ENCODE measurements at places on chromosomes 5 and 9. TPM values are rescaled to one million over a fixed set of nuclear protein-coding genes. Genes with fewer than 3 reads are reported as not detected.

DNA sequence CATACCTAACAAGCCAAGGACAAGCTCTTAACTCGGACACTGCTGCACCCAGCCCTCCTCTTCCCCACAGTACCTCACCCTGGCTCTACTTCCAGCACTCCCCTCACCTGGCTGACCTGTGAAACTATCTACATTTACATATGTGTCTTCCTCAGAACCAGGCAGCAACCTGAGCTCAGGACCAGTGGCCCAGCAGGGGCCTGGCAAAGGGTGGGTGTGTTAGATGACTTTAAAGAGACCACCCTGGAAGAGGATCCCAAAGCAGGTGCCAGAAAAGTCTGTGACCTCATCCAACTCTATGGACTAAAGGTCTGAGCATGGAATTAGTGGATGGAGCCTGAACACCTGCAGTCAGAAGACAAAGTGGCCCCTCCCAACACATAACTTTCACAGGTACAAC lies 400.9 kb downstream of the SPOCK1 start:
- no peaks in the 10 kb centered on the region for H3K27me3 ChIP-seq
- no peak overlapping the region for H3K4me3 ChIP-seq
- H3K36me3 ChIP-seq = no peaks in the 10 kb centered on the region
- no peak overlapping the region for H3K27ac ChIP-seq
- no peaks in the 10 kb centered on the region for H3K4me1 ChIP-seq

GRCh38 chr9:129033216-129033615 lies 3.2 kb upstream of the MIGA2 start:
- peaks cover 17% of the 10 kb centered on the region for H3K4me1 ChIP-seq
- H3K4me3 ChIP-seq = no peak overlapping the region
- no peaks in the 10 kb centered on the region for H3K27me3 ChIP-seq
- no peak for DNase-seq

DNA sequence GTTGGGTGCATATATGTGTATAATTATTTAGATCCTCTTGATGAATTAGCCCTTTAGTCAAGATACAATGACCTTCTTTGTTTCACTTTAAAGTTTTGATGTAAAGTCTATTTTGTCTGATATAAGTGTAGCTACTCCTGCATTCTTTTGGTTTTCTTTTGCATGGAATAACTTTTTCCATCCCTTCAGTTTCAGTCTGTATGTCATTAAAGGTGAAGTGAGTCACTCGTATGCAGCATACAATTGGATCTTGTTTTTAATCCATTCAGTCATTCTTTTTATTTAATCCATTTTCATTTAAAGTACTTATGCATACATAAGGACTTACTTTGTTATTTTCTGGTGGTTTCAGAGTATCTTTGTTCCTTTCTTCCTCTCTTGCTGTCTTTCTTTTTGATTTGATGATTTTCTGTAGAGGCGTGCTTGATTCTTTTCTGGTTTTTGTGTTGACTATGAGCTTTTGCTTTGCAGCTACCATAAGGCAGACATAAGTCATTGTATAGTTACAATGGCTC lies 36.3 kb upstream of the FAM120A start:
- no peaks in the 10 kb centered on the region for H3K36me3 ChIP-seq
- H3K27ac ChIP-seq = no peak overlapping the region
- no peak overlapping the region for H3K4me3 ChIP-seq
- DNase-seq = no peak
- no peaks in the 10 kb centered on the region for H3K4me1 ChIP-seq
- no peaks in the 10 kb centered on the region for H3K27me3 ChIP-seq

DNA sequence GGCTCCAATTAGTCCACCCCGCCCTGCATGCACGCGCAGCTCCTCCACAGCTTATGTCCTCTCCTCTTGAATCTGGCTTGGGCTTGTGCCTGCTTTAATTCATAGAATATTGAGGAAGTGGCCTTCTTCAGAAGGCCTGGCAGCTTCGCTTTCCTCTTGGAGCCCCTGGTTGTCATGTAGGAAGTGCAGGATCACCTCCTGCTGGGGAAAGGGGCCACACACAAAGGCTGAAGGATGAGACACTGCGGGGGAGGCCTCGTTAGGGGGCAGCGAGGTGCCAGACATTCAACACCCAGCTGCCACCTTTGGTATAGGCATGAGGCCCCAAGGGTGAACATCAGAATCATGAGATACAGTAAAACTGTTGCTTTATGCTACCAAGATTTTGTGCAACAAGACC lies 2.7 kb upstream of the CNOT6 start:
- H3K36me3 ChIP-seq = peaks cover 8% of the 10 kb centered on the region
- DNase-seq = no peak
- H3K4me3 ChIP-seq = no peak overlapping the region
- H3K4me1 ChIP-seq = peaks cover 25% of the 10 kb centered on the region
- H3K27ac ChIP-seq = no peak overlapping the region

FEM1C gene
- 3.8 TPM for polyA plus RNA-seq

OBP2A gene
- not detected for polyA plus RNA-seq

GRCh38 chr5:14347522-14347921 lies 204.4 kb downstream of the TRIO start:
- no peak overlapping the region for H3K27ac ChIP-seq
- no peak overlapping the region for H3K4me3 ChIP-seq
- H3K4me1 ChIP-seq = peaks cover 9% of the 10 kb centered on the region
- no peak for DNase-seq
- no peaks in the 10 kb centered on the region for H3K36me3 ChIP-seq
